ENCODE measurements at places on chromosomes 3 and 15.
A peak's percentile ranks its signal among the peaks of the same experiment; 100 is the strongest.

DNA sequence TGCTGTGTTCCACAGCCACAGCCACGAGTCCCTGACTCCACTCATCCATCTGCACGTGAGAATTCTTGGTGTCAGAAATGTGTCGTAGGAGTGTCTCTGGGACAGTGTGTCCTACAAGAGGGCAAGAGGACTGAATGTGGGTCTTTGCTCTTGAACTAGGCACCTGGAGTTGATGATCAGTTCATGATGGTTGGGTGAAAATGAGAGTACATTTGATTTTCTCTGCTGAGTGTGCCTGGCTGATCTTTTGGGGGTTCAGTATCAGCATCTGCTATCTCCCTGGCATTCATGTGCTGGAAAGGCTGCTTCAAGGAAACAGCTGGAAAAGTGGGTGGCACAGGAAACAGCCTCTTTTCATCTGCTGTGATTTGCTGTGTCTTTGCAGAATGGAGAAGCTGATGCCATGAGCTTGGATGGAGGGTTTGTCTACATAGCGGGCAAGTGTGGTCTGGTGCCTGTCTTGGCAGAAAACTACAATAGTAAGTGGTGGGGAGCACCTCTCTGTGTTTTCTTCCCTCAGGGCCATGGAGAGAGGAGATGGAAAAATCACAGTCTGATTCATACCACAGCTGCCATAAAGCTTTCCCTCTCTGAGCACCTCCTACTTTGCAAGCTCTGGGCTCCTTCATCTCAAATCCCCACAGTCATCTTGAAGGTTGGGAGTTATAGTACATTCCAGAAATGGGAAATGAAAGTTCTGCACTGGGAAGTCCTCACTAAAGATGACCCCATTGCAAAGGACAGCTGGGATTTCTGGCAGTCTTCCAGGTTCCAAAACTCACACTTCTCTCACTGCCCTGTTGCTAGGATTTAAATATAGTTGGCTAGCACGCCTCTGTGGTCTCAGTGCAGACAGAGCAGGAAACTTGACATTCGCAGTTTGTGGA, 17.8 kb downstream of the TF start:
- DNase-seq, result no peak

GRCh38 chr3:14837186-14837877, 18.6 kb downstream of the FGD5 start:
- DNase-seq, result no peak

DNA sequence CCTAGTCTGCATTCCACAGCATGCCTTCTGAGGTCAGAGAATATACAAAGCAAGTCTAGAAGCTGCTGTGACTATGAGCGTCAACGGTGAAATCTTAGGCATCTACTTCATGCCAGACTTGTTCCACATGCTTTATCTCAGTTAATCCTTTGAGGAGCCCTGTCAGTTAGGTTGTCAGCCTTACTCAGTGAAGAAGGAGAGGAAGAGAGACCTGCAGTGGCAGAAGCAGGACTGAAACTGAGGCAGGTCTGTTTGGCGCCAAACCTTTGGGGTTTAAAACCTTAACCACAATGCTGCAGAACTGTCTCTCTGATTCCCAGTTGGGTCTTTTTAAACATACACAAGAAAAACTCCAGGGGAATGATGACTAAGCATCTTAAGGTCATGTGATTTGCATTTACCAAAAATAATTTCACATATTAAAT, 139.0 kb upstream of the LIPC start:
- no peak for DNase-seq

- no peak for DNase-seq
These were observed 19.6 kb upstream of the SRP14 start for GRCh38 chr15:40058476-40059140.

- DNase-seq, result no peak
These were observed 50.8 kb downstream of the PLOD2 start for GRCh38 chr3:146110161-146110560.

DNA sequence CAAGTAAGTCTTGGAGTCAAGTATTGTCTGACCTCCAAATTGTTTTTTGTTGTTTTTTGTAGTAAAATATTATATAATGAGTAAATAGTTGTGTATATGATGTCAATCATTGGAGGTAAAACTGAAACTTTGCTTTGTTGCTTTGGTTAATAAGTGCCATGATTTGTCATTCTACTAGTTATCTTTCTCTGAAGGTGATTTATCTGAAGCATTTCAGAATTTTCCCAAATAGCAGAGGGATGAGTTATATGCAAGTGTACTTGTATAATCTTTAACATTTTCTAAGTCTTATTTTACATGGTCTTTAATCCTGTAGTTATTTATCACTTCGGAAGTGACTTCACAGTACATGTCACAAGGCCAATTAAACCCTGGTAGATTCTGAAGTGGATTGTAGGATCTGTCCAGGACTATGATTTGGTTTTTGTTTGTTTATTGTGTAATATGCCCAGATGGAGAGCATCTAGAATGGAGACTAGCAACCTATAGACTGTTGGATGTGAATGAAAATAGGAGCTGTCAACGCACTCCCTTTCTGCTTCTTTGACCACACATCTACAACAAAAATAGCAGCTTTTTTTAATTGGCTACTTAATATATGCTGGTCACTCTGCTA, 93.1 kb upstream of the SAMMSON start:
- no peak for DNase-seq

DNA sequence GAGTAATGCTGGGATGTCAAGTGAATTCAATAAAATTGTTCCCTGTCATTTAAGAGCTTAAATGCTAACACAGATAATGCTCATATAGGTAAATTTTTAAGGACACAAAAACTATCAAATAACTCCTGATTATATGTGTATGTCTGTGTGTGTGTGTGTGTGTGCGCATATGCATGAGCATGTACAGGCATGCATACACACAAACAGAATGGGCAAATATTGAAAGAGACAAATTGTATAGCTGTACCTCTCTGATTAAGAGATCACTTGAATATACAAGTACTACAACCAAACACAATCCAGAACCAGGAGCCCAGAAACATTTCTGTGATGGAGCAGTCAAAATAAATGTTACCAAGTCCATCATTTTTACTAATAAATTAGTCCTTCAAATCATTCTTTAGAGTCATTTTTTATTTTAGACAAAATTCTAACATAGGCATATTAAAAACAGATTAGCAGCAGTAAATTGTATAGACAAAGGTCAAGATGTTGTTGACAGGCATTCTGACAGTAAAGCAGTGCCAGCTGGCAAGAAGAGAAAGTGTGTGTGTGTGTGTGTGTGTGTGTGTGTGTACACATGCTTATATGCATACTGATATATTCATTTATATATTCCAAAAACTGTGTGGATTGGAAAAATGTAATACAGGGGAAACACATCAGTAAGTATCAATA, 145.3 kb downstream of the CD47 start:
- no peak for DNase-seq

DNA sequence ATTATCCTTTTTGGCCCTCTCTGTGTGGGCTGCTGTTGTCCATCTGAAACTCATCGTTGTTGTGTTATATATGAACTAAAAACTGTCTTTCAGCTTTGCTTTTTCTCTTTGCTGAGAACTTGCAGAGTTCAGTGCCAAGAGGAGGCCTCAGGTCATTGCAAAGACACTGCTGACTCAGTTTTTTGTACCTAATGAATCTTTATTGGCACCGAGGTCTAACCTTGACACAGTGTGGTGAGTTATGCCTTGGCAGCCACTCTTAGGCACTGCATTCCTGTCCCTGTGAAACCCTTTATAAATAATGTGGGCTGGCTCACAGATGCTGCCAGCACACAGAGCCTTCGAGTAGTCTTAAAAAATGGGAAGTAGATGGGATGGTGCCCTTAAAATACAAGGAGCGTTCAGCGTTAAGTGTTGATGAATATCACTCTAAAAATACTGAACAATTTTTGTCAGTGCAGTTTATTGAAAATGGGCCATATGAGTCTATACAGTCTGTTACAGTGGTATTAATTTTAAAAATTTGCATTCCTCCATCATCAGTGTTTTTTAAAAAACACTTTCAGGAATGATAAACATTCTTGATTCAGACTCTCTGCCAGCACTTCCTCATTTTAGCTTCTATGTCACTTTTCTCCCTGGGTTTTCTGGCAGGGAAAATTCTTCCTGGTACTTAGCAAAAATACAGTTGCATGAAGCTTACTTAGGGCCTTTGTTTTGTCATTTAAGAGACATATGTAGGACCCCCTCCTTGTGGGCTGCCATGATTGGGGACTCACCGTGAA, 234.1 kb downstream of the CACNA2D3 start:
- DNase-seq, result peak; percentile 16

GRCh38 chr15:100349321-100349695, 7.5 kb upstream of the ADAMTS17 start:
- DNase-seq, result no peak

- no peak for DNase-seq
These were observed 5.8 kb downstream of the TLE3 start for GRCh38 chr15:70091726-70092463.

DNA sequence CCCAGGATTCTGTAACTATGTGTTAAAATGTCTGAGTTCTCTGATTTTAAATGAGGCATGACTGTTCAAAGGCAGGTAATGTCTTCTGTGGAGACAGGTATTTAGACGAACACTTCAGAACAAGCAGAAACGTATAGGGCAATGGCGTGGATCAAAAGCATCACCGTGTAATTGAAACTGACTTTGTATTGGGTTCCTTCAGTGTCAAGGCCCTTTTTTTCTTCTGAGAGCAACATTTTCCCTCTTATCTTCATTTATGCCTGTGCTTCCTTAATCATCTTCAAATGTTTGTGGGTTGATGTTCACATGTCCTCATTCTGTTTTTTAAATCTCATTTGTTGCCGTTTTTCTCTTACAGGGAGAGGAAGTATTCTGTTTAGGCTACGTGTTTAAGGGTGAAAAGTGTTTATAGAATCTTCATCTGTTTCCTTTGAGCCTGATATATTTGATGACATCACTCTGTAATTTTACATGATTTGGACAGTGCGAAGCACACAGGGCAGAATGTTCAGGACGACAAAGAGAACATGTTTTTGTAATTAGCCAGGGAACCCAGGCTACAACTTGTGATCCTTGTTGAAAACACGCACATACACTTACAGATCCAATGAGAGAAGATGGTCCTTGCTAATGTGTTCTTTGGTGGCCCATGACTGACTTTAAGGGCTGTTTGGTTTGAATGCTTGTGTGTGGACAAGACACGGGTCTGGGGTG, 196.0 kb downstream of the LRTM1 start:
- DNase-seq, result no peak

DNA sequence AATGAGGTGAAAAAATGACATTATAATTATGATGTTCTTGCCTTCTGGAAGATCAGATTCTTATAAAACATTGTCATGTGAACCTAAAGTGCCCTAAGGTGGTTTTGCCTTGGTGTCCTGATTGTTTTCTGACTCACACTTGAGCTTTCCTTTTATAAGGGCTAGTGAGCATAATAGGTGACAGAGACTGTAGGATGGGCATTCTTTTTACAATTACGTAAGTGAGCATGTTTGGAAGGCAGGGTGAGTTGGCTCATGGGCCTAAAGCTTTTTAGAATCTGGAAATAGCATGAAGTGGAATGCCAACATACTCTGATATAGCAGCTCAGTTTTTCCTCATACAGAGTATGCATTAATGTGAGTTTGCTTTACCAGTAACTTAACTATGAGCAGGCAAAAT, 41.2 kb downstream of the CRYBG3 start:
- DNase-seq, result no peak

DNA sequence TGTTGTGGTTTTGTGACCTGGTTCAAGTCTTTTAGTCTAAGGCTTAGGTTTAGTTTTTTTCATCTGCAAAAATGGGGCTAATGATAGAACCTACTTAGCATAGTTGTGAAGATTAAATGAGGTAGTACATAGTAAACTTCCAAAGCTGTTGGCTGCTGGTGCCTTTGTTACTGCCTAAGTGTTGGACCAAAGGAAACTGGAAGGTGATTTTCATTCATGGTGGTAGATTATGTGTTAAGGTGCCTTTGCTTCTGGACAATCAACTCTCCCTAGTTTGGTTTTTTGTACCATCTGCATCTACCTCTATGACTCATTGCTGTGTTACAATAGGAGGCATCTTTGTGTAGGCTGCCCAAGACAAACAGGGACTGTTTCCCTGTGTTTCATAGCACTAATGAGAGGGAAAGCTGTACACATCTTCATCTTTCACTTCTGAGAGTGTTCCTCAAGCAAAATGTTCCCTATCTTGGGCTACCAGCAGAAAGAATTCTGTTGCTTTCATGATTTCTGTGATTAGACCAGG, 3.2 kb downstream of the MAP2K1 start:
- DNase-seq, result no peak

GRCh38 chr3:53833053-53833645, 13.1 kb downstream of the CHDH start:
- no peak for DNase-seq

DNA sequence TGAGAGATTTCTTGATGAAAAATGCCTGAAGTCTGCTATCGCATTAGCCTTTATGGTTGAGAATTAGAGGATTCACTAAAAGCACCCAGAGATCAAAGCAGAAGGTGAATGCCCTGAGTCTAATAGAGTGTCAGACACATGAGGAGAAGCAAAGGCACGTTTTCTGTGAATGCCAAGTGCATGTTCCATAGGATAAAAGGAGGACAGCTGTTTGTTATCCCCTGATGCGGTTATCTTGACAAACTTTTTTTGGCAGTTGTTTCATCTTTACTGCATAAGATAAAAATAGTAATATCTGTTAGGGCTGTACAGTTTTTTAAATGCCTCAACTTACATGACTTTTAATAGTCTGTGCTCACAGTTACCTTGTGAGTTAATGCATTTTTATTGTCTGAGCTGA, 65.3 kb upstream of the CD96 start:
- no peak for DNase-seq

Measured in caudate nucleus (tissue), 63 donors.